Upper lobe of right lung (tissue), 1 donor: ENCODE measurements at places on chromosomes 6 and 20. TPM values are rescaled to one million over a fixed set of nuclear protein-coding genes. Genes with fewer than 3 reads are reported as not detected.

- DNase-seq, result no peak
- no peaks in the 10 kb centered on the region for H3K36me3 ChIP-seq
- H3K4me3 ChIP-seq, result no peak overlapping the region
- H3K27me3 ChIP-seq, result peaks cover 71% of the 10 kb centered on the region
- no peak overlapping the region for H3K27ac ChIP-seq
- no peaks in the 10 kb centered on the region for H3K4me1 ChIP-seq
These were observed 177.9 kb upstream of the ZNF184 start for GRCh38 chr6:27650620-27651370.

DNA sequence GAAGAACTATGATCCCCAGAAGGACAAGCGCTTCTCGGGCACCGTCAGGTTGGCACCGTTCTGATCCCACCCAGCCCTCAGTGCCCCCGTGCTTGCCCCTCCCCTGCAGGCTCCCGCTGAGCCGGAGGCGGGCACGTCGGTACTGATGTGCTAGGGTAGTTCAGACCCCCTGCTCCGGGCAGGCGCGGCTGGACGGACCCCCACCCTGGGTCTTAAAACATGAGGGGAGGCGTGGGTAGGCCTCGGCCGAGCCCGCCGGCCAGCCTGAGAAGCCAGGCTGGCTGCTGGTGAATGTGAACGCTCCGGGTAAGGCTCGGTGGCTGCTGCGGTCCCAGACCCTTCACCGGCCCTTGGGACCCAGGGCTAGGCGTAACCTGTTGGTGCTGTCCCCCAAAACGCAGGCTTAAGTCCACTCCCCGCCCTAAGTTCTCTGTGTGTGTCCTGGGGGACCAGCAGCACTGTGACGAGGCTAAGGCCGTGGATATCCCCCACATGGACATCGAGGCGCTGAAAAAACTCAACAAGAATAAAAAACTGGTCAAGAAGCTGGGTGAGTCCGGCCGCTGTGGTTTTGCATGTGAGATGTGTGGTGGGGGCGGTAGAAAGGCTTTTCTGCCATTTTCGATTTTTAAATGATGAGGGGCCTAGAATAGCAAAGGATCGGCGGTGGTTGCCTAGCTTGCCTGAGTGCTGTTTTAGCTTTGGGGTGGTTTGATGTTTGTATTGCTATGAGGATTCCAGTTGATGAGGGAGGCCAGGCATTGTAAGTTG lies 964 bp downstream of the RPL10A start:
- peak; percentile 75 for DNase-seq
- H3K27ac ChIP-seq, result peak overlapping the region; percentile 90
- H3K4me3 ChIP-seq, result peak overlapping the region; percentile 91

DNA sequence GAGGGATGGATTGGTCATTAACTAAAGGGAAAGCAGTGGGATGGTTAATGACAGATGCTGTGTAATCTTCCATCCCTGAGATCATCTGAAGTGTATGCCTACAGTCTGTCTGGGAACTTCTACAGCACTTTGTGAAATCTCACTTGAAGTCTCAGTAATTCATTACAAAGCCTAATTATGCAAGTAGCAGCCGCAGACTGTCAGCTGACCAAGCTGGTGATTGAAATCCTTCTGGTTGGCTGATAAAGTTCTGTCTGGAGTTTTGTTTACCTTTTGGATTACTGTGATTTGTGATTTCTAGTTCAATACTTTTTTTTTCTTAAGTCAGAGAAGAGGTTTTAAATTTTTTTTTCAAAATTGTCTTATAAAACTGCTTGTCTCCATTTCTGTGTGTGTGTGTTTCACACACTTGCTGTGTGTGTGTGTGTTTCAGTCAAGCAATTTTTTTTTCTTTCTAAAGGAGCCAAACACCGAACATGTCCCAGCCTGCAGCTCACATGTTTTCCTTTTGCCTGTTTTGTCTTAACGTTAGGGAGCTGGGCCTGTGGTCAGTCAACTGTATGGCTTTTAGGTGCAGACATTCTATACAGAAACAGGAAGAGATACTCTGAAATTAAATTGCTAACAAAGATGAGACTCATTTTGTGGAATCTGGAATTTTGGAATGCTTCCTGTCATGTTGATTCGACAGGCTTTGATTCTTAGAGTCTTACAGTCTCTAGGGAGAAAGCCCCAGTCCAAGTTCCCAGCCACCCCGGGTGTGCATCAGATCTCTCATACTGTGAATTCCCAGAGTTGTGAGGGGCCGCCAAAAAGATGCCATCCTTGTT lies 28.5 kb upstream of the ADGRF4 start:
- H3K27ac ChIP-seq, result no peak overlapping the region
- H3K4me1 ChIP-seq, result peaks cover 5% of the 10 kb centered on the region
- no peaks in the 10 kb centered on the region for H3K27me3 ChIP-seq
- DNase-seq, result no peak
- H3K4me3 ChIP-seq, result no peak overlapping the region
- H3K36me3 ChIP-seq, result no peaks in the 10 kb centered on the region

- H3K4me1 ChIP-seq, result no peaks in the 10 kb centered on the region
- no peak for DNase-seq
- no peaks in the 10 kb centered on the region for H3K36me3 ChIP-seq
- H3K27ac ChIP-seq, result no peak overlapping the region
- no peaks in the 10 kb centered on the region for H3K27me3 ChIP-seq
These were observed 308.9 kb downstream of the ZNF217 start for GRCh38 chr20:53284696-53285095.

- no peaks in the 10 kb centered on the region for H3K4me1 ChIP-seq
- no peak overlapping the region for H3K4me3 ChIP-seq
- DNase-seq, result no peak
- no peaks in the 10 kb centered on the region for H3K36me3 ChIP-seq
These were observed 96.2 kb downstream of the GRM4 start for GRCh38 chr6:34049395-34050342.

DNA sequence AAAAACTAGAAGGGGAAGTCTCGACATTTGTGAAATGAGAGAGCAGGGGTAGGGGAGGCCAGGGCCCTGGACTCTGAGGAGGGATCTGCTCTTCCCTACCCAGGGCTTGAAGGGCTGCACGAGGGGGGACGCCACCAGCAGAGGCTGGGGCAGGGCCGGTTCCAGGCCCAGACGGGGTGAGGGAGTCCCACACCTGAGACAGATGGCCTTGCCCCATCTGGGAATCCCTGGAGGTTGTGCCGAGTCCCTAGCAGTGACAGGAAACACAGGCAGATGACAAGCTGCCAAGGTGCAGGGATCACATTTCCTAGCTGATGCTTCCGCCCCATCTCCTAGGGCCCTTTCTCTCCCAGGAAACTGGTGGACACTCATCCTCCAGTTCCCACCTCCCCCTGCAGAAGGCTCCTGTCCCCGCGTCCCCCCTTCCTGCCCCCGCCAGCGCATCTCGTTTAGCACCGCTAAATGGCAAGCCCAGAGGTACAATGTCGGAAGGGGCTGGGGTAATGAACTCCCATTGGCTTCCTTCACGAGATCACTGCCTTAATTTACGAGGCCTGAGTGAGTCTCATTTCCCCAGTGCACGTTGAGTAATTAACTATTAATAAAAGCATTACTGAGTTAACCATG lies 35.2 kb upstream of the CDH22 start:
- peaks cover 5% of the 10 kb centered on the region for H3K4me1 ChIP-seq
- H3K4me3 ChIP-seq, result no peak overlapping the region
- DNase-seq, result no peak
- H3K27me3 ChIP-seq, result peaks cover 44% of the 10 kb centered on the region

- no peak overlapping the region for H3K27ac ChIP-seq
- no peak overlapping the region for H3K4me3 ChIP-seq
- DNase-seq, result no peak
- no peaks in the 10 kb centered on the region for H3K36me3 ChIP-seq
These were observed 10.3 kb downstream of the ELOVL2 start for GRCh38 chr6:11033825-11034224.

DNA sequence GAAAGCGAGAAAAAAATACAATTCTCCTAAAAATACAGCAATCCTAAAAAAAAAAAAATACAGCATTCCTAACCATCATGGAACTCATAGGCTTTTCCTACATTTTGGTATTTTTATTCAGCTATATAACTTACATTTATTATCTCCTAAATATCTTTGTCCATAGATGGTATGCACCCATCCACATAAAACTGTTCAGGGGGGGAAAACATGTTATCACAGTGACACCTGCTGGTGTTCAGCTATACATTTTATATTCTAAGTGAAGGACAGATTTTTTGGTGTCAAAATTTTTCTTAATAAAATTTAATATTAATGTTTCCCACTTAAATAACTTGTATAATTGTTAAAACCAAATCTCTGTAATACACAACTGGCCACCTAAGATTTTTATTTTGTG lies 58.0 kb downstream of the BLOC1S5 start:
- no peaks in the 10 kb centered on the region for H3K27me3 ChIP-seq
- no peaks in the 10 kb centered on the region for H3K36me3 ChIP-seq
- H3K27ac ChIP-seq, result no peak overlapping the region
- no peak overlapping the region for H3K4me3 ChIP-seq
- no peak for DNase-seq

GRCh38 chr6:105536961-105537360 lies 134.1 kb upstream of the PREP start:
- H3K36me3 ChIP-seq, result no peaks in the 10 kb centered on the region
- no peak for DNase-seq
- no peak overlapping the region for H3K4me3 ChIP-seq
- H3K27ac ChIP-seq, result no peak overlapping the region

GRCh38 chr6:169729961-169730360 lies 5.7 kb upstream of the PHF10 start:
- H3K27me3 ChIP-seq, result no peaks in the 10 kb centered on the region
- H3K36me3 ChIP-seq, result no peaks in the 10 kb centered on the region
- no peak overlapping the region for H3K27ac ChIP-seq
- peaks cover 7% of the 10 kb centered on the region for H3K4me1 ChIP-seq

GRCh38 chr6:5205877-5206850 lies 54.6 kb downstream of the LYRM4 start:
- DNase-seq, result no peak
- no peaks in the 10 kb centered on the region for H3K36me3 ChIP-seq
- peak overlapping the region; percentile 48 for H3K27ac ChIP-seq

The HRH3 gene
- not detected for total RNA-seq

The RNF39 gene
- total RNA-seq, result 2.4 TPM

The SLCO4A1 gene
- total RNA-seq, result 63.3 TPM
